Hematopoietic multipotent progenitor cell (in vitro differentiated cells): ENCODE measurements at places on chromosomes 3 and 15. TPM values are rescaled to one million over a fixed set of nuclear protein-coding genes. Genes with fewer than 3 reads are reported as not detected.

TPM1 gene
- total RNA-seq = 35.5 TPM

CDC25A gene
- total RNA-seq = 5.9 TPM

MKRN2OS gene
- total RNA-seq = not detected

ALDH1A2 gene
- not detected for total RNA-seq

HYKK gene
- total RNA-seq = 0.81 TPM

SHF gene
- total RNA-seq = 24.5 TPM

SH2D7 gene
- total RNA-seq = not detected

CLDN16 gene
- total RNA-seq = not detected

TLR9 gene
- under 0.01 TPM for total RNA-seq

FEZF2 gene
- total RNA-seq = not detected

RAD54L2 gene
- 29.4 TPM for total RNA-seq

MYLK gene
- total RNA-seq = 11.3 TPM

TMCO5A gene
- total RNA-seq = not detected

SNTN gene
- total RNA-seq = not detected

- no peak for DNase-seq
Observed at GRCh38 chr3:71533588-71533987, 49.9 kb downstream of the FOXP1 start.

GRCh38 chr3:102124282-102124681 lies 275.0 kb downstream of the NFKBIZ start:
- no peak for DNase-seq

DNA sequence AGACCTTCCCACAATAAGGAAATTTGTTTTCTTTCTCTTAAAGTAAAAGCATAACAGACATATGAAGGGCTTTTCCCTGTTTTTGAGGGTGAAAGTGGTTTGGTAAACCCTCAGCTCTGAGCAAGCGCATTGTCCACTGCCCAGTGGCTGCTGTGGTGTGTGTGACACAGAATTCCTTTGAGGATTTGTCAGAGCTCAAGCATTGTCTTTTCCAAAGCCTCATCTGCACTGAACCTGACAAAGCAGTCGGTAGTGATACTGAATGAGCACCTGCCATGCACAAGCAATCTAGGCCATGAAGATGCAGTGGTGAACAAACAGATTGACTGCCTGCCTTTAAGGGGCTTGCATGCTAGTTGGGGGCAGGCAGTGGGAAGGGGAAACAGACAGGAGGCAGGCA lies 128.3 kb downstream of the PLCL2 start:
- DNase-seq = no peak

- no peak for DNase-seq
Observed at GRCh38 chr3:166270429-166270828, 433.2 kb upstream of the BCHE start.

GRCh38 chr3:112814266-112814665 lies 32.4 kb downstream of the CD200R1L start:
- DNase-seq = no peak

DNA sequence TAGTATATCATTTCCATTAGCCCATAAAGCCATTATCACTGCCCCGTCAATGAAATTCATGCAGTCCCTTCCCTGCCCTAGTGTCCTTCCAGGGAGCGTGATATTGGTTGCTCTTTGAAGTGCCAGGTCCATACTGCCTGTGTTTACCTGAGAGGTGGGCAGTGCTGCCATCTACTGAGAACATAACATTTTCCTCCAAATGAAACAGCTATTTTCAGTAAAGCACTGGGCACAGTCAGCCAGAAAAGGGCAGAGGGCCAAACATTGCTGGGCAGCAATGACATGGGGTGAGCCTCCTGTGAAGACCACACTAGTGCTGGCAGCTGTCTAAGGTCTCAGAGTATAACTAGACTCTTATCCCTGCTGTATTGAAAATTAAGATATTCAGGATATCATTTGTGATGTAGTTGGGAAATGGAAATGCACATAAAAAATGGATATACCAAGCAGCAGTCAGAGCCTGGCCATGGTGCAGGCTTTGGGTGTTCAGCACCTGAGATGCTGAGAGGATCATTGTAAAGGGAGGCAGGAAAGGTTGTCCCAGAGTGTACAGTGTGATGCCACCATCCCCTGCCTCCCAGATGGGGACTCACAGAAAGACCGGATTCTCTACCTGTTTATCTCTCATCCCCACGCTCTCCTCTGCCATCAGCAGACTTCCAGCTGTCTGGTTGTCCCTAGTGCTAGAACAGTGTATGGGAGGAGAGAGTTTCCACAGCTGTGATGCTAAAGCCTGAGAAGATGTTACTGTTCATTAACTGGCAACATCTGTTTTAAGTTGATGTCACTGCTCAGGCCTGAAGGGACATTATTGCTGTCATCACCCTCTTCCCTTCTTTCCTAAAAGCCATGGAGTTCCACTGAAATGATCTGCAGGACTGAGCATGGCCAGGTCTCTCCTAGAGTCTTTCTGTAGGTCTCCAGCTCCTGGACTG lies 108.8 kb downstream of the ARNT2 start:
- DNase-seq = peak; percentile 29

GRCh38 chr3:13280811-13281506 lies 139.2 kb downstream of the NUP210 start:
- DNase-seq = no peak

- no peak for DNase-seq
Observed at GRCh38 chr3:185532901-185533300, 19.5 kb downstream of the LIPH start.

GRCh38 chr3:56870436-56870835 lies 68.7 kb upstream of the ARHGEF3 start:
- DNase-seq = no peak

DNA sequence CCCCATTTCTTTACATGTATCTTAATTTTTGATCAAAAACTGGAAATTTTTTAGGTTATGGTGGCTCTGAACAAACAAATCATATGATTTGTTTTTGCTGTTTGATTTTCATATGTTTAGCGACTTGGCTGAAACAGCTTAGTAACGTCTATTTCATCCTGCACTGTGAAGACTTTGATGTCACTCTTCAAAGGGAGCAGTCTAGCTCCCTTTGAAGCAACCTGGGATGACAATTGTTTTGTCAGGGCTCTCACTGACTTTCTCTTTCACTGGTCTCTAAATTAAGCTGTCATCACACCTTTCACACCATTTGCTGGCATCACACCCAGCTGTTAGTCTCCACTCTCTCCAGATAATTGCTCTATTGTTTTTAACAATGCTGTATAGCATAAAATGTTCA lies 896.9 kb downstream of the IGSF11 start:
- DNase-seq = no peak

DNA sequence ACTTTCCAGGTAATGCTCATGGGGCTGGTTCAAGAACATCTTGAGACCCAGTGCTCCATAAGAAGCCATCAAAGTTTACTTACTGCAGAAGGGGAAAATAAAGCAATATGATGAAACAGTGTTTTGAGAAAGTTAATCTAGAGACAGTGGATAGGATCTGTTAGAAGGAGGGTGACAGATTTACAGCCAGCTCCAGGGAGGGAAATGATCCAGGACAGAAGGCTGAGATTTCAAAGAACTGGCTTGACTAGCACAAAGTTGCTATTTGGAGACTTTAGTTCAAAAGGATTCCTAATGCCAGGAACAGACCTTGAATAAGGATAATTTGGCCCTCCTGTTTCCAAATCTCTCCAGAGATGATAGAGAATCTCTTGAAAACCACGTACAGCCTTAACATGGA lies 166.5 kb upstream of the NECTIN3 start:
- no peak for DNase-seq

DNA sequence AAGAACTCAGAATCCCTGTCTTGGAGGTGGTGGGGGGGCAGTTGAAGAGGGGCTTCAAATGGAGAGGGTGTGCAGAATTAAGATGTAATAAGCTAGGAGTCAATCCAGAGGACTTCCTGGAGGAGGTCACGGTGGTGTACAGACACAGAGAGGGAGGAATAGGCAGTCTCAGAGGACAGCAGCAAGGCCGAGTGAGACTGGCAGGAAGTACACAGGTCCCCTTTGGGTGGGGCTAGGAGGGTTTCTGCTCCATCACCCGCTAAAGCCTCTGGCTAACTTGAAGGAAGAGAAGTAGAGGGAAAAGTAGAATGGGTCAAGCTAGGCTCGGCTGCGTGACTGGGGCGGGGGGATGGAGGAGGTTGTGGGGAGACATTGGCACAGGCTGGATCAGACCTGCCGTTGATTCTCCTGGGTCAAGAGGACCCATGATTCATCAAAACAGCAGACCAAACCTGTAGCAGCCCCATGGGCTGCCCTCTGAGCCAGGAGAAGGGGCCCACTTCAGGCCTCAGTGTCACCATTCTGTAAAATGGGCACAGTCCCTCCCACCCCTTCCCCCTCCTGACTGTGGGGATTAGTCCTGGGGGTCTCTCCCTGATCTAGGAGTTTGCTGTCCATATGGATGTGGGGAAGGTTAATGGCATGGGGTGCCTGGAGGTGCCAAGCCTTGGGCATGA lies 16.9 kb downstream of the CSPG4 start:
- DNase-seq = no peak

DNA sequence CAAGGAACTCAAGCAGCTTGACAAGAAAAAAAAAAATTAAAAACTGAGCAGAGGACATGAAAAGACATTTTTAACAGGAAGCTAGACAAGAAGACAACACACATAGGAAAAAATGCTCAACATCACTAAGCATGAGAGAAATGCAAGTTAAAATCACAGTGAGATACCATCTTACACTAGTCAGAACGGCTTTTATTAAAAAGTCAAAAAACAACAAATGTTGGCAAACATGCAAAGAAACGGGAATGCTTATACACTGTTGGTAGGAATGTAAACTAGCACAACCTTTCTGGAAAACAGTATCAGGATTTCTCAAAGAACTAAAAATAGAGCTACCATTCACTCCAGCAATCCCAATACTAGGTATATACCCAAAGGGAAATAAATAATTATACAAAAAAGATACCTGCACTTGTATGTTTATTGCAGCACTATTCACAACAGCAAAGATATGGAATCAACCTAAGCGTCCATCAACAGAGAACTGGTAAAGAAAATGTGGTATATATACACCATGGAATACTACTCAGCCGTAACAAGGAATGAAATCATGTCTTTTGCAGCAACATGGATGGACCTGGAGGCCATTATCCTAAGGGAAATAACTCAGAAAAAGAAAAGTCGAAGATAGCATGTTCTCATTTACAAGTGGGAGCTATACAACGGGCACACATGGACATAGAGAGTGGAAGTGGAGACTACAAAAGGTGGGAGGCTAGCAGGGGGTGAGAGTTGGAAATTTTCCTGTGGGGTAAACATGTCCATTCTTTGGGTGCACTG lies 5.2 kb downstream of the GOLIM4 start:
- DNase-seq = no peak

GRCh38 chr3:47434849-47435248 lies 40.9 kb downstream of the SCAP start:
- DNase-seq = no peak

DNA sequence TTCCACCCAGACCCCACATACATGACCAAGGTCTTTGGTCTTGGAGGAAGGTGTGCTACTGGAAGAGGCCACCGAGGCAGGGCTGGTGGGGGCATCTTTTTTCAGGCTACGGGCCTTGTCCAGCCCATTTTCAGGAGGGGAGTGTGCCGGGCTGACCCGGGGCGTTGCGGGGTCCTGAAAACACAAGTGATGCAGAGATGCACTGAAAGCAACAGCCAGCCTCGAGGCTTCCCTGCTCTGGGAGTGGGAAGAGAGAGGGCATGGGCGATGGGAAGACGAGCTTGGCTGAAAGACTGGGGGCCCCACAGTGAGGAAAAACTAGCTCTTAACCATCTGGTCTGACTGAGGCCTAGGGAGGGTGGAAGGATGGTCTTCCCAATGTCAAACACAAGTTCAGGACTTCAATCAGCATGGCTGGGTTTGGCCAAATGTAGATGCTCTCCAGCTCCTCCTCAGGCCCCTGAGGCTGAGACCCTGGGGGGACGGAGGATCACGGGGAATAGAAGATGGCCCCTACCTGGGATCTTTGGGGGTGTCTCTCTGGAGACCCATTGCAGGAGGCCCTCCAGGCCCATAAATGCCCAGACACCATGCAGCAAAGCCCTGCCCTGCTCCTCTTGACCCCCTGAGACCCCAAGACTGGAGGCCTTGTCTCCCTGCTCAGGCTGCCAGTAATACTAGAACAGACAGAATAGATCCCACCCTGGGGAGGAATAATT lies 38.9 kb downstream of the TLE3 start:
- DNase-seq = no peak

DNA sequence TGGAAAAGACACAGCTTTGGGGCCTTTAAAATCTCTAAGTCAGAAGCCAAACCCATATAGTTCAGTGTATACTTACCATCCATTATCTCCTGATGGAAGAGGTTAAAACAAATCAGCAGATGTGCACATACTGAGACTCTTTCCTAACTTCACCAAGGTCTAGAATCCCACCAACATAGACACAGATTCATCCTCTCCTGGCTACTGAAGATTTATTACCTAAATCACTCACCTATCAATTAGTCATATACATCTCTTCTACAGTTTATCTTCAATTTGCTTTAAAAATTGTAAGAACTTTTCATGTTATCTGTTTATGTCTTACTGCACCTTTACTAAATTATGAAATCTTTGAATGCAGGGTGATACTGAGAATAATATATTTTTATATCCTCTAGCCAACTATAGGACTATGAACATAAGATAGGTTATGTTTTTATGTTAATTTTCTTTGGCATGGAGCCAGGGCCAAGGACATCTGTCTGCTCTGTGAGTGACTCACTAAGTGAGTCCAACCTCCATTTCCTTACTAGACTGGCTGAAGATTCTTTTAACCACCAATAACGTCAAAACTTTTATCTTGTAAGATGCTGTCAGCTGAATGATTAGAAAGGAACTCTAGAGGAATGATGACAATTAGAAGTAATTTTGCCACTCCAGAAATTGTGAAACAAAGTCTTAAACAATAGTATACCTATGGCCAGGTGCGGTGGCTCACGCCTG lies 397.6 kb downstream of the FOXP1 start:
- peak; percentile 57 for DNase-seq

- no peak for DNase-seq
Observed at GRCh38 chr3:88032245-88032644, 26.6 kb downstream of the CGGBP1 start.

GRCh38 chr3:104677932-104678331 lies 688.8 kb upstream of the ALCAM start:
- no peak for DNase-seq

DNA sequence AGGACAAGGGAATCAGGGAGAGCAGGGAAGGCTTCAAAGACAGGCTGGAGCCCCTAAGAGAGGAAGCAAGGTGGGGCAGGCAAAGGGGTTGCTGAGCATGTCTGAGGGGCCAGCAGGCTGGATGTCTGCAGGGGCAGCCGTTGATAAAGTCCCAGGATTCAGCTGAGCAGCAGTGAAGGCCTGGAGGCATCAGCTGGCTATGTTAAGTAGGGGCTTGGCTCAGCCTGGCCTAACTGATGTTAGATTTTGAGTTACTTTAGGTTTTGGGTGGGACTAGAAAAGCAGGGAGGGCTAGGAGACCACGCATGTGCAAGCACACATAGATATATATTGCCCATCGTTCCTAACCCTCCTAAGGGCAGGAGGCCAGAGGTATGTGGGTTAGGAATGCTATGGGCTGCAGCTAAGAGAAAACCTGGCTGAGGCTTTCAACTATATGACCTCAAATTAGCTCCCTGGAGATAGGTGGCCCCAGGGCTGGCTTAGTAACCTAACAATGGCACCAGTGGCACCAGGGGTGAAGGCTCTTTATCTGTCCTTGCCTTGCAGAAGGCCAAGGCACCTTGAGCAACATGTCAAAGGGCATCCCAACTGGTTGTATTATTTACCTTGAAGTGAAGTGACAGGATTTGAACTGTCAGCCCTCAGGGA lies 331.5 kb upstream of the CTDSPL start:
- no peak for DNase-seq

- peak; percentile 63 for DNase-seq
Observed at GRCh38 chr15:64092864-64093626, 593 bp downstream of the CIAO2A start.
